ENCODE measurements at places on chromosomes 7 and 10.

DNA sequence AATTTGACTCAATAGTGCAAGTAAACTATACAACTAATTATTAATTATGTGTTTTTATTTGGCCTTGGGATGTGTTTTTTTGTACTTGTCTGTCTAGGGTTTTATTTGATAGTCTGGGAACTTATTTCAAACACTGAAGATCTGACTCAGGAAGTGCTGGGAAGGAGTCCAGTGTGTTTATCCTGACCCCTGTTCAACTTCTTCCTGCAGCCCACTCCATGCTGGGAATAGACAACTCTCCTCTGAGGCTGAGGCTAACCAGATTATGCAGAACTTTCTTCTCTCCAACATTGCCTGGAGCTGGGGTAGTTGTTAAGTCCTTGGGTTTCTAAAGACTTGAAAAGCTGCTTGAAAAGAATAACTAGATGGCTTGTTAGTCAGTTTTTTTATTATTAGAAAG, 6.9 kb downstream of the CISD1 start:
- DNase-seq, result no peak

GRCh38 chr7:123711832-123712293, 36.9 kb downstream of the WASL start:
- no peak for DNase-seq

- no peak for DNase-seq
Observed at GRCh38 chr7:66247380-66248078, 42.4 kb downstream of the TPST1 start.

DNA sequence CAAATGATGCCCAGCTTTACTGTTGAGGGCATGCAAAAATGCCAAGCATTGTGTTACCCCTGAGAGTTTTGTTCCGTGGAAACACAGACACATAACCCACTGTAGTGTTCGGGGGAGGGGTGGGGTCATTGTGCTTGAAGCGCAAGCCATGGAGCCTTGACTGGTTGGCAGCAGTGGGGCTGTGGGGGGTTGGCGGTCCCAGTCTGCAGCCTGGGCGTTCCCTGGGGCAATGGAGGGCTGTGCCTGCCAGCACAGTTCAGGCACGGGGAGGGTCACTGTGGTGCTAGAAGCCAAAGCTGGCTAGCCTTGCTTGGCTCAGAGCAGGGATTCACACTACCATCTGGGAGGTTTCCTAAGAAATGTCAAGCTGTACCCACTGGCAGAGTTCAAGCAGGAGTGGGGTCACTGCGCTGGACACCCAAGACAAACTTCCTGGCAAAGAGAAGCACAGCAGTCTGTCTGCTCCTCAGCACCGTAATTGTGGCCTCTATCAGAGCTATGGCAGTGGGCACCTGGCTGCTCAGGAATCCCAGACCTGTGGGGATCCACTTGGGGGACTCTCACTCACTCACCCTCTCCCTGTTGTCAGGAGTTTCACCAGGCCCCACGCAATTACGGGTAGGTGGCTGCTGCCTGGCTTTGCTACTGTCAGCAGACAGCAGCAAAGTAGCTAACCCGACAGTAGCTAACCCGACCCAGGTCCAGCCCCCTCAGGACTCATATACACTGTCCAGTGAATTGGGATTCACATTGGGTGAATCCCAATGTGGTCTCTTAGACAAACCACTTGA, 292.4 kb downstream of the ZWINT start:
- DNase-seq, result no peak

GRCh38 chr7:34756691-34757090, 98.7 kb downstream of the NPSR1 start:
- no peak for DNase-seq

DNA sequence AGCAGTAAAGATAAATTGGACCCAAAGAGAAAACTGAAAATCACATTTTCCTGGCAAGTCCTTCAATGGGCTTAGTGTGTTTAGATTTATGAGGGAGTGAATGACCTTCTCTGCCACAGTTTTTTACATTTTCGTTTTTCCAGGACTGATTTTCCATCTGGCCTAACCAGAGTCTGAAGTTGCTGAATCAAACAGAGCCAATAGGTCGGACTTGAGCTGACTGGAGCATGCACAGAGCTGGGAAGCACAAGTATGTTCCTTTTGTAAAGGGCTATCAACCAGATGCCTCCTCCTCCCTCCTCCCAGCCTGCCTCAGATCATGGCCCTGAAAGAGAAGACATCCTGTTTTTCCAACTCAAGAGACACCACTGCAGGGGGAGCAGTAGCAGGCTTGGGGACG, 126.0 kb upstream of the ANKRD1 start:
- DNase-seq, result no peak

GRCh38 chr7:140062118-140062527, 628 bp downstream of the PARP12 start:
- no peak for DNase-seq

DNA sequence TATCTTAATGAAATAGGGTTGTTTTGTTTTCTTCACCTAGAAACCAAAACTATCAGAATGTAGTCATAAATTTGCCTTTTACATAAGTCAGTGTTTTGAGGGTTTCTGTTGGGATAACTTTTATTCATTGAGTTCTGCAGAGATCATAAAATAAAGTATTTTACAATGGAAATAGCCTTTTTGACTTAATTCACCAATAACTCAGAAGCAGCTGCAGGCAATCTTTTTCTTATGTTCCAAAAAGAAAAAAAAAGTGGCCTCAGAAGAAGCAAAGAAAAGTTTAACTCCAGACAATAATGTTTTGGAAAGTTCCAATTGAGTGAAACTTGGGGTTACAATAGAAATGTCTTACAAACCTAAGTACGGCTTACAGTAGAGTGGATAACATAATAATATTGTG, 491.7 kb upstream of the NRP1 start:
- DNase-seq, result no peak

DNA sequence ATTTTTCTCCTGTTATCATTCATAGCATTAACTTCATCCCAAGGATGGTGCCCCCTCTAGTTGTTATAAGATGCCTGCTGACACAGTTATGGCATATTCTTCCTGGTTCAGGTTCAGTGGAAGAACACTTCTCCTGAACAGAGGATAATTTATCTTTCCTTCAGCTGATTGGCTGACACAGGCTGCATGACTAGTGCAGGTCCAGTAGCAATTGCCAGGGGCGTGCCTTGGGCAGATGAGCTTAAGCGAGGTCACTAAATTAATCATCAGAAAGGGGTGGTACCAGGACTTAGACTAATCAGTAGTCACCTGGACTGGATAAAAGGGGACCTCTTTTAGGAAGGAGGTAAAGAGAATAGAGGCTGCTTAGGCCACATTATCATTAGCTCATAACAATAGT, 42.3 kb downstream of the BZW2 start:
- peak; percentile 25 for DNase-seq

GRCh38 chr10:4669585-4669984, 156.4 kb upstream of the AKR1E2 start:
- no peak for DNase-seq

DNA sequence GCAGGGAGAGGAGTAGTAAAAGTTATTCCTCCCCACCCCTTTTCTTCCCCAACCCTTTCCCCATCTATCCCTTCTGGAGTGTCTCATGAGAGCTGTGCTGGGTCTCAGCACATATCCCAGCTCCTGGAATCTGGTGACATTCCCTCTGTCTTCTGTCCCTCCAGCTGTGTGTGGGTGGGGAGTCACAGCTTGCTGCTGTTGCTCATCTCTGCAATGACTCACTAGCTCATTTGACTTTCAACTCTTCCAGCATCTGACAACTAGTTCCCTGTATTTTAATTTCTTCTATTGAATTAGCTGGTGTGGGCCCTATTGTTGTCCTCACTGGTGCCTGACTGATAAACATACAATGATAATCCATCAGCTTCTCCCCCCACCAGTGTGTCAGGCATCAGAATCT, 198.9 kb upstream of the AUTS2 start:
- DNase-seq, result peak; percentile 64

GRCh38 chr10:84392181-84392580, 63.8 kb downstream of the CCSER2 start:
- no peak for DNase-seq

DNA sequence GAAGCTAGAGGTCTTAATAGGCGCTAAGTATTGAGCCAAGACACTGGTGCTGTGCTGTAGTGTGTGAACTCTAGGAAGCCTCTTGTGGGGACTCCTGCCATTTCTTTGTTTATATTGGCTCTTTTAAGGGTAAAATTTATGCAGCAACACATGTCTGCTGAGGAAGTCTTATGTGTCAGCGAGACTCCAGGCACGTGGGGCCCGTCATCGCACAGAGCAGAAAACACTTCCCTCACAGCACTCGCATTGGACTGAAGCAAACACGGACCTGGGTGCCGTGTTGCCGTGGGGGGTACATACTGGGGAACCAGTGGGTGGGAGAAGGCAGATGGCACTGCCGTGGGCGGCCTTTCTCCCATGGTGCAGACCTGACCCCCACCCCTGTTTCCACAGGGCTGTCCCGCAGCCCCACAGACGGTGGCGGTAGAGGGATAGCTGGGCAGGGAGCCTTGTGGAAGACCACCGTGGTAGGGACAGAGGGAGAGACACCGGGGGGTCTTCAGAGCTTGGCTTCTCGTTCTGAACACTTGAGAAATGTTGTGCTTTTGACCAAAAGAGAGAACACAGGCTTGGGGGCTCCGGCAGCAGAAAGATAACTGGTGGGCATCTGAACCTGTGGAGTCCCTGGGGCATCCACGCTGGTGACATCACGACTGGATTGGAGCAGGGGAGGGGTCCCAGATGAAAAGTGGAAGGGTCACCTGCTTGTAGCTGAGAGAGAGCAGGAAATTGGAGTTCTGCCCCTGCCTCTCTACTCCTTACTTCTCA, 284.7 kb upstream of the SHH start:
- DNase-seq, result no peak

DNA sequence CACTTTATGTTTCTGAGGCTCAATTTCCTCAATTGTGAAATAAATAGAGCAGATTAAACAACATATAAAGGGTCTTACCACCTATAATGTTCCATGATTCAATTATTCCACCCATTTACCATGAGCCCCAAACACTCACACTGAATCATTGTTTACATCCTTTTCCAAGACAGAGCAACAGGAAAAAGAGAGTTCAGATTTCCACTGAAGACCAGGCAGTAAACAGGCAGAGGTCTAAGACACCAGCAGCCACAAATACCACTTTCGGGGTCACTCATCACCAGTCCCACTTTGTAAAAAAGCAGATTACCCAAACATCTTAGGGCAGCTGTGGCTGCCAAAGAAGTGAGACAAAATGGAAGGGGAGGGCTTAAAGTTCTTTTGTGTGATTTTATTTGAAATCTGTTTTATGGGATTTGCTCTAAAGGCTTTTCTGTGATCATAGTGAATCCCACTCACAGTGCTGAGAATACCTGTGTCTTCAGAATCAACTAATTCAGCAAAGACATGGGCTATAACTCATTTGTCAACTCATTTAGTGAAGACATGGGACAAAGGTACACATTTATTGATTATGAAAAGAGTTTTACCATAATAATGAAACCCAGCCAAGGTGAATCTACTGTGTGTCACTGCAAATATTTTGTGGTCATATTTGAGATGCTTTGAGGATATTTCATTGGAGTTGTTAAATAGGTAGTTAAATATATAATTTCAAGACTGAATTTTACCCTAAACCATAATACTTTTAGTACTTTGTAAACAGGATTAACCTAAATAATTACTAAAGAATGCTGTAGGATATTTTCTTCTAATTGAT, 24.8 kb upstream of the DLD start:
- DNase-seq, result no peak

DNA sequence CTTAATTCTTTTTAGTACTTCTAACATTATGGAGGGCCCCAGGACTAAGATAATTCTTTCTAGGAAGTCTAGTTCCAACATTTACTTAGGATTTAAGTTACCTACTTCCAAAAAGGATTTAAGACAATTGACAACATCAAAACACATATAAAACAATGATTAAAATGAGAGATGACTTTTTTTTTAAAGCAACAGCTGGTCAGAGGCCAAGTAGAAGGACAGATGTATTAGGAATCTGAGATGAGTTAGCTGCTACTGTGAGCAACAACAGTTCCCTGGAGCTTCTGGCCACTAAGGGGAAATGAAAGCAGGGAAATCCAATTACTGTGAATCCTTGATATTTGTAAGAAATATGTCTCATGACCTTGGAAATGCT, 222.3 kb downstream of the PHTF2 start:
- no peak for DNase-seq

- no peak for DNase-seq
Observed at GRCh38 chr7:150311146-150311545, 12.0 kb upstream of the LRRC61 start.

GRCh38 chr7:39432807-39433416, 133.3 kb upstream of the YAE1 start:
- no peak for DNase-seq

GRCh38 chr10:87842776-87843497, 20.4 kb downstream of the KLLN start:
- no peak for DNase-seq

- no peak for DNase-seq
Observed at GRCh38 chr10:127928021-127928806, 21.3 kb downstream of the PTPRE start.

DNA sequence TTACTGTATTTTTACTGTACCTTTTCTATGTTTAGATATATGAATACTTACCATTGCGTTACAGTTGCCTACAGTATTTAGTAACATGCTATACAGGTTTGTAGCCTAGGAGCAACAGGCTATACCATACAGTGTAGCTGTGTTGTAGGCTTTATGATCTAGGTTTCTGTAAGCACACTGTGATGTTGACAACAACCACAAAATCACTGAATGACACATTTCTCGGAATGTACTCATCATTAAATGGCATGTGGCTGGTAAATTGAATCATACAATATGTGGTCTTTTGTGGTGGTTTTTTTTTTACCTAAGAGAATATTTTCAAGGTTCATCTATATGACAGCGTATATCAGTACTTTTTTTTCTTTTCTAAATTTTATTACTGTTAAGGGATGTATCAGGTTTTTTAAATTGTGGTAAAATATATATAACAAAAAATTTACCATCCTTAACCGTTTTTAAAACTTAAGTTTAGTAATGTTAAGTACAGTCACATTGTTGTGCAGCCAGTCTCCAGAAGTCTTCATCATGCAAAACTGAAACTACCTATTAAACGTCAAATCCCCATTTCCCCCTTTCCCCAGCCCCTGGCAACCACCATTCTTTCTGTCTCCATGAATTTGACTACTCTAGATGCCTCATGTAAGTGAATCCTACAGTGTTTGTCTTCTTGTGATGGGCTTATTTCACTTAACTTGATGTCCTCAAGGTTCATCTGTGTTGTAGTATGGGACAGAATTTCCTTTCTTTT, 21.5 kb downstream of the BTAF1 start:
- DNase-seq, result no peak

DNA sequence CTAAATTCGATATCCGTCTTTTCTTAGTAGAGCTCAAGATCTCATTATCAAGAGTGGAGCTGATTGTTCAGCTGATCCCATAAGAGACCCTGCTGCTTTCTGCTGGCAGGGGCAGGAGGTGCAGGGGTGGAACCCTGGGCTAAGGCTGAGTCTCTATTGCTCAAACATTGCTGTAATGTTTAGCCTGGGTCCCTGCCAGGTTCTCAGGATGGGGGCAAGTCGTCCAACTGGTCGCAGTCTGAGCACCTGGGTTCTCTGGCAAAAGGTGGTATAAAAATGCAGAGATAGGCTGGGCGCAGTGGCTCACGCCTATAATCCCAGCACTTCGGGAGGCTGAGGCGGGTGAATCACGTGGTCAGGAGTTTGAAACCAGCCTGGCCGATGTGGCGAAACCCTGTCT, 62.0 kb upstream of the NRBF2 start:
- DNase-seq, result no peak

GRCh38 chr7:20560325-20561180, 54.9 kb upstream of the ABCB5 start:
- DNase-seq, result no peak

All from BE2C (cell line).